GM04504 (cell line): ENCODE measurements at places on chromosomes 2 and 18.

DNA sequence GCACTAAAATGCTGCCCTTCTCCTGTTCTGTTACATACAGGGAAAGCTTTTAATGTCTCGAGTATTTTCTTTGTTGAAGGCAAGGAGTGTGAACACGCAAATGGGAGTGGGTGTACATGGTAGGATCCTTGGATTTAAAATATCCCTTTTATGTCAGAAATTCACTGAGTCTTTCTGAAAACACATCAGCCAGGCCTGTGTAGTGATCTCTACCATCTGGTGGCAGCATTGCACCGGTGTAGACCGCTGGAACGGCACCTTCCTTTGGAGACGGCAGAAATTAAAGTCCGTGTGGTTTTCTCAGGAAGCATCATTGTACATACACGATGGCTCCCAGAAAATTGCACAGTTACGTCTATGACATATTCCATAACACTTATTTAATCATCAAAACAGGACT is 515.8 kb downstream of the GALR1 start:
- no peak for DNase-seq

- no peak for DNase-seq
Measured at GRCh38 chr2:33347856-33348255, 128.6 kb upstream of the RASGRP3 start.

DNA sequence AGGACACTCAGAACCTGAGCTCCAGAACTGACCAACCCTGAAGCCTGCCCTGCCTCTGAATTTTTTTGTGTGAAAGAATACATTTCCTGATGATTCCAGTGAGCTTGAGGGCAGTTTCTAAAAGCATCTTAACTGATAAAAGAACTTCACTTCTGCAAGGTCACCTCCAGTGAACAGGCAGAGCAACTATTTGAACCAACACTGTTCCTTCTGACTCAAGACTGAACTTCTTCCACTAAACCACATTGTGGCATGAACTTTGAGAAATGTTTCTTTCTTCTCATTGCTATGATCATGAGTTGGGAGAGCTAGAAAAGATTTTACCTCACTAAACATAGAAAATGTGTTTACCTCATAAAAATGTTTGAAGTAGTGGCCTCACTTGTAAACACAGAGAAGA is 83.8 kb upstream of the SERTAD2 start:
- no peak for DNase-seq

- no peak for DNase-seq
Measured at GRCh38 chr2:207184768-207185167, 19.0 kb upstream of the KLF7 start.

DNA sequence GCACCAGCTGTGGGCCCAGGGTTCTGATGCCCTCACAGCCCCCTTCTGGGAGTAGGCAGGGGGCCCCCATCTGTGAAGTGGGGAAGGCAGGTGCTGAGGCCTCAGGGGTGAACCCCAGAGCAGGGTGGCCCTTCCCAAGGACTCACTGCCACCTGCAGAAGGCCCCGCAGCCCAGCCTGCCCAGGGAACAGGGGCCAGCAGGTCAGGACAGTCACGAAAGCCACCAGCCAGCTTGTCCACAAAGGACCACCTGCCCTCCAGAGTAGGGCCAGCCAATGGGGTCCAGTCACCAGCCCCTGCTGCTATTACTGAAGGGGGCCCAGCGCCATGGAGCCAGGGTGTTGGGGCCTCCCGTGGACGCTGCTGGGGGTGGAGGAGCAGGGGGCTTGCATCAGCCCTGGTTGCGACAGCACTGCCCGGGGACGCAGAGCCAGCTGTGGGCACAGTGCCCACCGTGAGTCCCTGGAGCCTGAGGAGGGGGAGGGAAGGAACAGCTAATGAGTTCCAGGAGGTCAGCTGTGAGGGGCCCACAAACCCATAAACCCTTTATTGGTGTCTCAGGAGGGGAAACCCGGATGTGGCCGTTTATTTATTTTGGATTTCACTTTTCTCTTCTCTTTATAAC is 11.5 kb upstream of the SNED1 start:
- DNase-seq = peak; percentile 47
